ENCODE measurements at places on chromosomes 2 and 18.

DNA sequence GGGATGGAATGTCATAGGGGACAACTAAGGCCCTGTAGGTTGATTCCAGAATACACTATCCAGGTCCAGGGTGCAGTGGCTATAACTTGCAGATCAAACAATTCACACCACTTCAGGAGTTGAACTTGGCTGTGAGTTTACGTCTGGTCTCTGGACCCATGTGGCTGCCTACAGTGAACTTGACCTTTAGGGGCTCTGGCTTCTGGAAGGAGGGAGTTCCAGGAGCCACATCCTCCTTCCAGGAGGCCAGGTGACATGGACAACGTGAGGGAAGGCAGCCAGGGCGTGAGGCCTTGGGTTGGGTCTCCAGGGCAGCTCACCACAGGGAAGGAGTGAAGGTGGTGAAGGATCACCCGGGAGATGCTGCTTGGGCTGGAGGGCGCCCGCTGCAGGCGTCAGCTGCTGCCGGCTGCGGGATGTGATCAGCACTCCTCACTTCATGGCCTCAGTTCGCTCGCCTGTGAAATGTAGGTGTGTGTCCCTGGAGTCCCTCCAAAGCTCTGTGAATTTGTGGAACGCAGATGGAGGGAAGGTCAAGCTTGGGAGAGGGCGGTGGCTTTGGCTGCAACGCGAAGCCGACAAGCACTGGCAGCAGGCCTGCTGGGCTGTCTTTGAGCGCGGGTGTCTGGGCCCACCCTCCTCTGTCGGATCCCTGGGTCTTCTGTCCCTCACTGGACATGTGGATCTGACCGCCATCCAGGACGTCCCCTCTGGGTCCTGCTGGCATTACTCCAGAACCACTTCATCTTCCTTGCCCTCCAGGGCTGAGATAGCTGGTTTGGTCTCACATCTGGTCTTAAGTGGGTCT lies 146.5 kb downstream of the GLI2 start:
- DNase-seq = no peak

DNA sequence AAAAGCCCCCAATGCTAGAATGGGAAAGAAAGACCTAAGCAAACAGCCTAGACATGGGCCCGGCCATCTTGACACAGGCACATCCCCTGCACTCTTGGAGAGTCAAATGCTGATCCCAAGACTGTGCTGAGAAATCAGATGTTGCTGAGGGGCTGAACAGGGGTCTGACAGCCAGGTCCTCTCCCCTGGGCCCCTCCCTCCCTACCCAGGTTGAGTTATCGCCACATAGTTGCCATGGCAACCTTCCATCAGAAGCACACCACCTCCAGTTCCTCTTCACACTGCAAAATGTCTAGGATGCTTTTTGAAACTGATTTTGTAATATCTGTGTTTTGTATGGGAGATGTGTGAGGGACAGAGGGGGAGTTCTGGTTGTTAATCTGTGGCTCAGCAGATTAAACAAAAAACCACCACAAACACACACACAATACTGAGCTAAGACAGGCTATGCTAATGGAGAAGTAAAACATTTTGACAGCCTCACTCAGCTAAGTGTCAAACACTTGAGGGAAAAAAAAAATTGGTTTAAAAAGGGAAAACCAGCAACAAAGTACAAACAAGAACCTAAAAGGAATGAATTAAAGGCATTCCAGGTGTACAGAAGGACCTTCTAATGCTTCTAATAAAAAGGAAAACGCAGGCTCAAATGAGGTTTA lies 88.2 kb downstream of the TMEM163 start:
- no peak for DNase-seq

DNA sequence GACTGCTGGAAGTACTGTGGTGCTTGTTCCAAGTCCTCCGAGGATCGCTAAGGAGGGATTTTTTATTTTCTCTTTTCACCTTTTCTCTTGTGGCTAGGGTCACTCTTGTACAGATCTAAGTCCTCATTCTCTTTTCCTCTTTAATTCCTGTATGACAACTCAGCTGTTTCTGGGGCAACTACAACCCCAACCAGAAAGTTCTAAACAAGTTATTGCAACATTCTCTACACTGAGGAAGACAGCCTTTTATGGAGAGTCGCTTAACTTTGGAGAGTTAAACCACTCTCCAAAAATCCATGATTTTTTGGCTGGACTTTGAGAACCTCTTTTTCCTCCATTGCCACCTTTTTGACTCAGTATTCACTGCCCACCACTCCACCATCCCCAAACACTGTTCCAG lies 74.0 kb upstream of the SESTD1 start:
- no peak for DNase-seq

GRCh38 chr2:127389778-127390435 lies 2.1 kb upstream of the MAP3K2 start:
- no peak for DNase-seq

DNA sequence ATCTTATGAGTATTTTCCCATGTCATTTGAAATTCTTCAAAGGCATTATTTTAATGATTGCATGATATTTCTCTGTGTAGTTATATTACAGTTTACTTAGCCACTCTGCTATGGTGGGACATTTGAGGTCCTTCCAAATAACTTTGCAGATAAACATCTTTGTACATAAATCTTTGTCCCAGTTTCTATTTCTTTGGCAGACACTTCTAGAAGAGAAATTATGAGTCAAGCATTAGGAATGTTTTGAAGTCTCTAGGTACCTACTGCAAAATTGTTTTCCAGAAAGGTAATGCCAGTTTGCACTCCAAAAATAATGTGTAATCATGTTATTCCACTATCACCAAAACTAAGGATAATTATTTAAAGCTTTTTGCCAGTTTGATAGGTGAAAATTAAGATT lies 149.7 kb downstream of the EN1 start:
- no peak for DNase-seq

DNA sequence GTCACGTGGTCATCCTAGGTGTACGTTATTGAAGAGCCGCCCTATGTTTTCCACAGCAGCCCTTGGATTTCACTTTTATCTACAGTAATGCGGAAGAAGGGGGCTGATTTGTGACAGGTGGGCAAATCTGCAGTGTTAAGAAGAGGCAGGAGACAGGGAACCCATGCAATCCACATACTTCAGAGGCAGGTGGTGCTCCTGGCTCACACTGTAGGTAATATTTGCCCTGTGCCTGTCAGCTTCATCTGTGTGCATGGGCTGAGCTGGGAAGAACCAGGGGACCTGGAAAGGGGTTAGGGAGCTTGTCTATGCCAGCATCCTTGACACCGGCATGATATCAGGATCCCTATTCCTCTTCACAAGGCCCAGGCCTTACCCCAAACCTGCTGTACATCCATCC lies 183.9 kb downstream of the SH3RF3 start:
- no peak for DNase-seq

GRCh38 chr2:62055724-62056336 lies 140.1 kb upstream of the B3GNT2 start:
- no peak for DNase-seq

GRCh38 chr18:32439802-32440201 lies 30.9 kb downstream of the GAREM1 start:
- DNase-seq = no peak

DNA sequence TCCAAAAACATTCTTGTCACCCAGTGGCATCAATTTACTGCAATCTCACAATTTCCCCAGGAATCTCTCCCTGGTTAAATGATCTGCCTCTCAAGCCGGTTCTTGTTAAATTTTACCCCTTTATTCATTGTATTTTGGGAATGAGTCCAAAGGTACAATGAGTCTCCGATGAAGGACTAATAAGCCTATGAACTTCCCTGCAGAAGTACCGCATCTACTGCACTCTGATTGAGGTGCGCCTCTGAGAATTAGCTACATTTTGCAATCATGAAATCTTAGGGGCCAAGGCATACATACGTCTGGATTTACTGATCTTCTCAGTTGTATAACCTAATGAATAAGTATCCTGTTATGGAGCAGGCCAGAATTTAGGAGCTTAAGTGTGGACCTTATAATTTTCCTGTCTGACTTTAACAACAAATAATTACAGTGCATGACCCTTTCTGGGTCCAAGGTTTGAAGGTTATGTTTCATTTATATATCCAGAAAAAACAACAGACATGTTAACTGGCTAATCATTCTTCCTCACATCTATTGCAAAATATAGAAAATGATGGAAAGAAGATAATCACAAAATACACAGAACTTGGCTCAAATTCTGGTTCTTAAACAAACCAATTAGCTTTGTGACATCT lies 261.8 kb upstream of the NRXN1 start:
- DNase-seq = no peak

DNA sequence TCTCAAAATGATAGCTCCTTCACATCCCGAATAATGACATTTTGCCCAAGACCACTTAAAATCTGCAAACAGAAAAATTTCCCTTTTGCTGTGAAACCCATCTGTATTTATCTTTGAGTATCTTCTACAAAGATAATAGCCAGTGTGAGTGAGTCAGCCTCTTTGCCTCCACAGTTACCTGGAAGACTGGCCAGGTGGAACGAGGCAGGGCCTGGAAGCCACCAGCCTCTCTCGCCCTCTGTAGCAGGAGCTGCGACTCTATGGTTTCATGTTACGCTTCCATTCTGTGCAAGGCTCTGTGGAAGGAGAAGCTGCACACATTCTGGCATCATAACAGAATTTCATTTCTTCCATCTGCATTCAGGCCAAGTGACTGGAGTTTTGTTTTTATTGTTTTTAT lies 9.5 kb downstream of the ELP2 start:
- no peak for DNase-seq

GRCh38 chr18:51603551-51603950 lies 406.1 kb upstream of the MEX3C start:
- DNase-seq = no peak

DNA sequence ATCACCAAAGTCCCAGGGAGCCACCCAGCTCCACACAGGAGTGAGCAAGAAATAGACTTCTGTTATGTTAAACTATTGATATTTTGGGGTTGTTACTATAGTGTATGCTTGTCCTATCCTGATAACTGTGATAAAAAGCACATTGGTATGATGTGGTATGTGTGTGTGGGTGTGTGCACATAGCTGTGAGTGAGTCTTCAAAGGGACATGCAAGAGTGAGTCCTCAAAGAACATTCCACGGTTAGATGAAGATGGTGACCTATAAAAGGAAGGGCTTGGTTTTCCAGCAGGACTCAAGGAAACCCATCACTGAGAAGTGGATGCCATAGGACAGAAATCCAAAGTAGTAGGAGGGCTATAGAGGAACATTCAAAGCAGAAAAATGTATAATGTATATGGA lies 342.9 kb downstream of the TSN start:
- DNase-seq = no peak

- DNase-seq = no peak
These were observed 127.3 kb upstream of the HDAC4 start for GRCh38 chr2:239528146-239528545.

- no peak for DNase-seq
These were observed 77.1 kb downstream of the CMPK2 start for GRCh38 chr2:6788614-6789013.

- DNase-seq = no peak
These were observed 63.0 kb upstream of the DSC1 start for GRCh38 chr18:31225668-31226067.

DNA sequence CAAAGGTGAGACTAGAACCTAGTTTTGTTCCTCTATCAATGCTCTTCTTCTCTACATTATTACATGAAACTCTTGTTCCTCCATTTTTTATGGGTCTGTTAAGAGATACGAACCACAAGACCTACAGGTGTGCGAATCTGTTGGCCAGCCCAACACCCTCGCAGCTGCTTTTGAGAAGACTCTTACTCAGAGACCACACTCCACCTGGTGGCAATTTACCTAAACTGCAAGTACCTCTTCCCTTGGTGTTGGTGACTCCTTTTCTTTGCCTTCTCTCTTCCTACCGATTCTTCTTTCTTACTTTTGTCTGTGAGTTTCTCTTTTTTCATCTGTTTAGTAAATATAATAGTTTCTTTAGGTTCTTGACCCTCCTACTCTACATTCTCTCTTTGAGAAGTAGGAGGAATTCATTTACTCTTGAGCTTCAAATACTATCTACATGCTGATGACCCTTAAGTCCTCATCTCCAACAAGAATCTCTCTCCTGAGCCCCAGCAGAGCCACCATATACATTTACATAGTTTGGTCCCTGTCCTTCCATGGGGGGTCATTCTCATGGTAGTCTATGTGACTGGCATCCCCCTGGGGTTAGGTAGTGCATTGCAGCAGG lies 81.8 kb upstream of the GAREM1 start:
- peak; percentile 11 for DNase-seq

DNA sequence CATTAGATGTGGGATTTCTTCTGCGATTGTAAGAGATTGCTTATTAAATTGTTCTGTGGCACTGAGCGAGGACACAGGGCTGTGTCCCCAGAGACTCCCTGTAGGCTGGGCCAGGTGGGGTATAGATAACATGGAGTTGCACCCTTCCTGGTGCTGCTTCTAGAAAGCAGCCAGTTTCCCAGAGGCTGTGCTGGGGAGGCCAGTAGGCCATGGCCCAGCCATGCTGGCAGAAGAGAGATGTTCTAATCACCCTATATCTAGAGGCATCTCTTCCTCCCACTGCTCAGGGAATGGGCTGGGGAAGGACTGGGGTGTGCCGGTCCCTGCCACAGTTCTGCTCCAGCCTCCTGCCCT lies 66.9 kb downstream of the HS1BP3 start:
- DNase-seq = no peak

DNA sequence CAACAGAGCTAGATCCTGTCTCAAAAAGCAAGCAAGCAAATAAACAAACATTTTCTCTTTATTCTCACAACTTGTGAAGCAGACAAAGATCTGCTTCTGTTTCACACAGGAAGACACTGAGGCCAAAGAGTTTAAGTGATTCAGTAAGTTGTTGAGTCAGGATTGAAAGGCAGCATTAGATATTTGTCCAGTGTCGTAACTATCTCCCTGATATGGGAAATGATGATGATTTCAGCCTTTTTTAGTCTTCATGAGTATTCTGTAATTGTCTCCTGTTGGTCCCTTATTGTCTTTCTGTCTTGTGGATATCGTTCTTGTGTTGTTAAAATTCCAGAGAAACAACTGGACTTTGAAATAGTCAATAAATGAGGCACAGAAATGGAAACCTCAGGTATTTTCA lies 59.6 kb downstream of the GATA6 start:
- DNase-seq = no peak

DNA sequence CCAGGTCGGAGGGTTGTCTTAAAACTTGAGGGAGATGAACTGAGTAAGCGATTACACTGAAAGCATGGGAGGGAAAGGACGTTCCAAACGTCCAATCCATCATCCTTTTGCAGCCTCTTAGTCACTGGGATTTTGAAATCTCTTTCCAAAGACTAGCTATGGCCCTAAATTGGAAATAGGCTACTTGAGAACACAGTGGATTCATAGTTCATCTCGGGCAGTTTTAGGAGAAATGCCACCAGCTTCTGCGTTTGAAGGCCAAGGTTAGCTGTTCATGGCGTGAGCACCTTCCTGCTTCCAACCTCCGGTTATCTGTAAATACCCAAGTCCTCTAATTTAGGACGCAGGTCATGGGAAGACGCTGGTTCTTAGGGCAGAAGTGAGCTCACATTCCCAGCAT lies 821 bp upstream of the EML6 start:
- DNase-seq = no peak

GRCh38 chr2:55364189-55365055 lies 55.2 kb downstream of the CCDC88A start:
- no peak for DNase-seq

DNA sequence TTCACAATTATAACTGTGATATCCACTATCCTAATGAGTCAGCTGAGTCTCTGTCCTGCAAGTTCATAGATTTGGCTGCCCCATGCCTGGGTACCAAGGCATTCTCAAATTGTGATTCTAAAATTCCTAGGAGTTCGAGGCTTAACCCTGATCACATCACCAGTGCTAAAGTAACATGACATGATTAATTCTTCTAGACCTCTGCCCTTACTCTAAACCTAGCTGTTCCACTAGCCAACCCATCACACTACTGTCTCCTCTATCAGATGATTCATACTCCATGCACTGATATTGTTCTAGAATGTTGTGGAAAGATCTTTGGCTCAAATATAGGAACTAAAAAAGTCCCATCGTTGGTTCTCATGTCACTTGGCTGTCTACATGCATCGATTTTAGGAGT lies 487.6 kb downstream of the PIK3C3 start:
- no peak for DNase-seq

All from T-helper 17 cell (primary cell).